ENCODE measurements at places on chromosomes 2 and 18.

GRCh38 chr2:71925268-71926088, 222.2 kb downstream of the CYP26B1 start:
- no peak for DNase-seq

- DNase-seq = no peak
These were observed 64.0 kb upstream of the CERS6 start for GRCh38 chr2:168392024-168392423.

- DNase-seq = no peak
These were observed 852.0 kb upstream of the FSHR start for GRCh38 chr2:50006327-50006726.

GRCh38 chr2:10549195-10549594, 101.1 kb upstream of the ODC1 start:
- DNase-seq = no peak

GRCh38 chr2:112061840-112062239, 6.8 kb downstream of the TMEM87B start:
- DNase-seq = no peak

DNA sequence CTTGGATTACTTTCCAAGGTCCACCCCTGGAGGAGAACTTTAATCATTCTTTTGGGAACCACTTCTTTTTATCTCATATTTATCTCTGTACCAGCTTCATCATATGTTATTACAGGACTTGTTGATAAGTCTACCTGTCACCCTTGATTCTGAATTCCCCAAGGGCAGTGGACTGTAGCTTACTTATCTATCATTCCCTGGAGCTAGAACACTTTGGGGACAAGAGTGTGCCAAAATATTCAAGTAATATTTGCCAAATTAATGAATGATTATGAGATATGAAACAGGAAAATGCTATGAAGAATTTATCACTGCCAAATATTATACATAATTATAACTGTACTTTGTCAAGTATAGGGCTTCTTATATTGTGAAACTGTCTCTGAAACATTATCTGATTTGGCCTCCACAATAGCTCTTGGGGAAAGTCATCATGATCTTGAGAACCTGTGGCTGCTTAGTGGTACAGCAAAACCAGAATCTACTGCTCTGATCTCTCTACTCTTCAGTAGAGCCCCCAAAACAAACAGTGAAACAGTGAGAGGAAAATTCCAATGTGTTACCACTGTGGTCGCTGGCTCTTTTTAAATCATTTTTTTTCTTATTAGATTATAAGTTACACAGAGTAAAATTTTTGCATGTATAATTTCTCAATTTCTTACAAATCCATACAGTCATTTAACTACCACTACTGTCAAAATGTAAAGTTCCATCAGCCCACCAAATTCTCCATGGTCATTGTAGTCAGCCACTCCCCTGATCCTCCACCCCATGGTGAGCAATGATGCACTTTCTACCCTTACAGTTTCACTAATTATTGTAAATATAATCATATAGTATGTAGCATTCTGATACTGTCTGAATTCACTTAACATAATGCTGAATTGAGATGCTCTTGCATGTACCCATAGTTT, 197.5 kb downstream of the PIEZO2 start:
- DNase-seq = no peak

DNA sequence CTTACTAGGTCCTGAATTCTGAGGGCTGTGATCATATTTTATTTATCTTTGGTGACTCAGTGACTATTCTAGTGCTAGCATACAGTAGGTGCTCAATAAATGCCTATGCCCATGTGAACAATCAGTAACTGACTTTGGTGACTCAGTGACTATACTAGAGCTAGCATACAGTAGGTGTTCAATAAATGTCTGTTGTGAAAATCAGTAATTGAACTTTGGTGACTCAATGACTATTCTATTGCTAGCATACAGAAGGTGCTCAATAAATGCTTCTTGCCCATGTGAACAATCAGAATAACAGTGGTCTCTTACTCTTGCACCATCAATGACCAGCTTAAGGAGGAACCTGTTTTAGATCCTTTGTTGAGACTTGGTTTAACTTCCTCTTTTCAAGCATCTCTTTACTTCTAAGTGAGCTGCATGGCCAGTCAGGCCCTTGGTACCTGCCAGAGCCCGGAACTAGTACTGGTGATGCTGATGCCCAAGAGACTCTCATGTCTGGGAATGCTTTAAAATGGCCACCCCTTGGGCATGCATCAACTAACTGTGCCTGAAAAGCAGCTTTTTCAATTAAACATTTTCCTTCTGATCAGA, 214.9 kb upstream of the SPRED2 start:
- DNase-seq = no peak

DNA sequence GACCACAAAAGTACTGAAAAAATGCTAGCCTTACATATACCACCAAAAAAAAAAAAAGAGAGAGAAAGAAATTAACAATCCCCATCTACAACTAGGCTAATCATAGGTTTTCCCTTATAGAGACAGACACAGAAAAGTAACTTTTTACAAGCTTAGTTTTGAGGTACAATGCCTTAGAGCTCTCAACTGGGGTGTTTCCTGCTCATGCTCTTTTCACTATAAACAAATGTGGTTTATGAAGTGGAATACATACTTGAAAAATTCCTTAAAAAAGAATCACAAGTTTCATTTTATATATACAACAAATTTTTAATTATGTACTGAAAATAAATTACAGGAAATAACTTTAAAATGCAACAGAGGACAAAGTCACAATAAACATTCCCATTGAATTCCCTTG, 82.5 kb downstream of the ATL2 start:
- DNase-seq = no peak

DNA sequence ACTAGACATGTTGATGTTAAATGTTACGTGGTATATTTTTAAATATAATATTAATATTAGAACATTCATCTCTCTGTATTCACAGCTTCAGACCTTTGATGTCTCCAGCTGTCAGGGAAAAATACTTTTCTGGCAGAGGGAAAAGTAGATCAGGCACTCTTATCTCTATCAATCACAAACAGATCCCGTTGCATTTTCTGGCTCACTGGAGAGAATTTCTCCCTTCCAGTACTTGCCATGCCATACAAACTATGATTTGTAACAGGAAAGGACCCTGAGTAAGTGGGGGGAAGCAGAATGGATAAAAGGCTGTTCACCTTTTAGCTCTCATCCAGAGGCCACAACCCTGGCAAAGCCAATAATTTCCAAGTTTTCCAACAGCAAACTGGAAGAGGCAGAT, 158.0 kb downstream of the TCF4 start:
- no peak for DNase-seq

- no peak for DNase-seq
These were observed 28.6 kb downstream of the SYT4 start for GRCh38 chr18:43248610-43249249.

GRCh38 chr18:79672490-79673276, 6.9 kb upstream of the CTDP1 start:
- DNase-seq = no peak

GRCh38 chr2:120674246-120675170, 61.2 kb upstream of the GLI2 start:
- DNase-seq = no peak

All from NCI-H187 (cell line).